ENCODE measurements at places on chromosomes 16 and 17.

- DNase-seq, result no peak
Observed at GRCh38 chr17:51427856-51428255, 167.5 kb downstream of the UTP18 start.

GRCh38 chr16:78805556-78805955 lies 706.1 kb downstream of the WWOX start:
- no peak for DNase-seq

DNA sequence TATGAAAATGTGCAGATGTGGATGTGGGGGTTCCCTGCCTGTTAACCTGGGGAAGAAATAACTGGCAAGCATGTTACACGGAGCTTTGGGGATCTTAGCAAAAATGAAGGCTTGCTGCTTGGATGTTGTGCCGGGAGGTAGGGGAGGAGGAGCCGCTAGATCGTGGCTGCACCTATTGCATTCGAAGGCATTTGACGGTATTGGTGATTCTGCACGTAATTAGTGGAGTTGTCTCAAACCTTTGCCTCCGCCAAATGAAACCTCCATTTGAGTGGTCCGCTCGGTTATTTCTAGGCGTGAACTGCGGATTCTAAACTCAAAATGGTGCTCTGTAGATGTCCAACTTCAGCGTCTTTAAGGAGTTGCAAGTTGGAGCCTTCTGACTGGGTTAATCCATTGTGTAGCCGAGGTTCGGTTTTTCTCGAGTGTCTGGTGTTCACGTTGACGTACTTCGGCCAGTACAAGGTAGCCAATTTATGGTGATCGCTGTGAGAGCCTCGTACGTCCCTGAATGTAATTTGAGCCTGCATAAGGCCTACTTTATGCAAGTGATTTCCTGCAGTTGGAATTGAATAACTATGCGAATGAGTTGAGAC lies 1.5 kb downstream of the TNRC6C start:
- DNase-seq, result no peak

DNA sequence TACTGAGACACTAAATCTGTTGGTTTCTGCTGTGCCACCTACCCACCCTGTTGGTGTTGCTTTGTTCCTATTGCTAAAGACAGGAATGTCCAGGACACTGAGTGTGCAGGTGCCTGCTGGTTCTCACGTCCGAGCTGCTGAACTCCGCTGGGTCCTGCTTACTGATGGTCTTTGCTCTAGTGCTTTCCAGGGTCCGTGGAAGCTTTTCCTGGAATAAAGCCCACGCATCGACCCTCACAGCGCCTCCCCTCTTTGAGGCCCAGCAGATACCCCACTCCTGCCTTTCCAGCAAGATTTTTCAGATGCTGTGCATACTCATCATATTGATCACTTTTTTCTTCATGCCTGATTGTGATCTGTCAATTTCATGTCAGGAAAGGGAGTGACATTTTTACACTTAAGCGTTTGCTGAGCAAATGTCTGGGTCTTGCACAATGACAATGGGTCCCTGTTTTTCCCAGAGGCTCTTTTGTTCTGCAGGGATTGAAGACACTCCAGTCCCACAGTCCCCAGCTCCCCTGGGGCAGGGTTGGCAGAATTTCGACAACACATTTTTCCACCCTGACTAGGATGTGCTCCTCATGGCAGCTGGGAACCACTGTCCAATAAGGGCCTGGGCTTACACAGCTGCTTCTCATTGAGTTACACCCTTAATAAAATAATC lies 14.6 kb downstream of the STH start:
- DNase-seq, result no peak

- DNase-seq, result no peak
Observed at GRCh38 chr16:57688487-57688986, 6.1 kb upstream of the DRC7 start.

DNA sequence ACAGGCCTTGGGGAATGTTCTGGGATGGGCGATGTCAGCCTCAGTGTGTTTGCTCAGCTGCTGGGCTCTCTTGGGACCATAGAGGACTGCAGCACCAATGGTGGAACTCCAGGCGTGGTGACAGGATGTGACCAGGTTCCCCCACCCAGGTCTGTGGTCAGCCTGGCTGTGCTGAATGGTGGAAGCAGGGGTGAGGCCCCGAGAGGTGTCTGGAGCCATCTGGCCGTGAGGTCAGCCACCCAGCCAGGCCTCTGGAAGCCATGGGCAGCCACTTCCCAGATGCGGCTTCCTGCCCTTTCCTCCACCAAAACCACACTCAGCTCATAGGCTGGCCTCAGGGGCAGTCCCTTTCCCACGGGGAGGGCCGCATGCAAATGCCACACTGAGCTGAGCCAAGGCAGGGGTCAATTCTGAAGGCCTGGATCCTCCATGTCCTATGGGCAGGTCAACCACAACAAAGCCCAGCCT lies 7.8 kb upstream of the MAPK7 start:
- no peak for DNase-seq

- no peak for DNase-seq
Observed at GRCh38 chr17:19897903-19898302, 30.2 kb upstream of the ULK2 start.

- no peak for DNase-seq
Observed at GRCh38 chr16:63617990-63618763, 1503.7 kb downstream of the CDH11 start.

DNA sequence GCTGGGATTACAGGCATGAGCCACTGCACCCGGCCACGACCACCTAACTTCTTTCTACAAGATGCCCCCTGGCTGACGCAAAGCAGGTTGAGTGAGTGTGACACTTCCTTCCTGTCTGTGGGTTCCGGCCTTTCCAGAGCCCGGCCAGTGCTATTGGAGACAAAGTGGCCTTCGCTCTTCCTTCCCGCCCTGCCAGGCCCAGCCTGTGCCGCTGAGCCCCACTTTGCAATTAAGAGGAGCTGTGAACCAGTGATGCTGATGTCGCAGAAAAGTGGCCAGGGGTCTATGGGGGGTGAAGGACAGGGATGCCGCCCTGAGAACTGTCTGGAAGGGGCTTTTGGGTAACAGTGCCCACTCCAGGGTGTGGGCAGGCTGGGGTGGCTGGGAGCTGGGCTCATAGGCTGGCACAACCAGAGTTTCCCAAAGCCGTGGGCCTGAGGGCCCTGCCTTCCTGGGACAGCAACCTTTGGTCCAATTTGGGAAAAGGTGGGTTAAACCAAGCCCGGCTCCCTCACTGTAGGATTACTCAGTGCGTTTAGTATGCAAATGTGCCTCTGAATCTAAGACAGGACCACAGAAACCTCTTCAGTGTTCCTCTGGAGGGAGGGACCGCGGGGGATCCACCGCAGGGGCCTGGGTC lies 174.9 kb downstream of the SEC14L1 start:
- no peak for DNase-seq

DNA sequence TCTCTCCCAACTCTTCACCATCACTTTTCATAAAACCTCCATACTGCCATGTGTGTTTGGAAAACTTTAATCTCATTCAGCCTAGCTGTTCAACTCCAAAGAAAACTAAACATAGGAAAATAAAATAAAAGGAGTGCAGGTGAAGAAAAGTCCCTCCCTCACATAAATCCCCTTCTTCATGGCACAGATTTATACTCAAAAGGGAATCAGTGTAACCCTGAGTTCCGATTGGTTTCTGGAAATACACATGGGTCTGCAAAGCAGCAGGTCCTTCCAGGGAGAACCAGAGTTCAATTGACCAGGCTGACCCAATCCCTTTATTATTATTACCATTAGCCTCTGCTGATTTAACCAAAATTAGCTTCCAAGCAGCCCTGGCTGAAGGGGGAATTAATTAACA lies 8.9 kb upstream of the HOXB2 start:
- no peak for DNase-seq

GRCh38 chr17:67054011-67054591 lies 9.7 kb downstream of the CACNG1 start:
- no peak for DNase-seq

GRCh38 chr17:3828852-3829232 lies 17.2 kb downstream of the NCBP3 start:
- no peak for DNase-seq

DNA sequence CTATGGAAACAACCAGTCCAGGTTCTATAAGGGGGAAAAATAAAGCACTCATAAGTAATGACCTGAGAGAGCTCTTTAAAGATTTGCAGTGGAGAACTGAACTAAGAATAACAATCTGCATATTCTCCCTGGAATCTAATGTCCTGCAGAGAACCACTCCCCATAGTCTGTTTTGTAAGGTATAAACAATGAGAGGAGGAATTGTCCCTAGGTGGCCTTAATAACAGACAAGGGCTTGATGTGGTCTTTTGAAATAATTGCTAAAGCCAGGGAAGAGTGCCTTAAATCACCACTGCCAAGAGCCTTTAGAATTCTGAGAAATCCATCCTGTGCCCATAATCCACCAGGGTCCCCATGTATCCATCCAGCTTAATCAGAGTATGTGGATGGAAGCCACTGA lies 106.3 kb downstream of the CDH11 start:
- no peak for DNase-seq

DNA sequence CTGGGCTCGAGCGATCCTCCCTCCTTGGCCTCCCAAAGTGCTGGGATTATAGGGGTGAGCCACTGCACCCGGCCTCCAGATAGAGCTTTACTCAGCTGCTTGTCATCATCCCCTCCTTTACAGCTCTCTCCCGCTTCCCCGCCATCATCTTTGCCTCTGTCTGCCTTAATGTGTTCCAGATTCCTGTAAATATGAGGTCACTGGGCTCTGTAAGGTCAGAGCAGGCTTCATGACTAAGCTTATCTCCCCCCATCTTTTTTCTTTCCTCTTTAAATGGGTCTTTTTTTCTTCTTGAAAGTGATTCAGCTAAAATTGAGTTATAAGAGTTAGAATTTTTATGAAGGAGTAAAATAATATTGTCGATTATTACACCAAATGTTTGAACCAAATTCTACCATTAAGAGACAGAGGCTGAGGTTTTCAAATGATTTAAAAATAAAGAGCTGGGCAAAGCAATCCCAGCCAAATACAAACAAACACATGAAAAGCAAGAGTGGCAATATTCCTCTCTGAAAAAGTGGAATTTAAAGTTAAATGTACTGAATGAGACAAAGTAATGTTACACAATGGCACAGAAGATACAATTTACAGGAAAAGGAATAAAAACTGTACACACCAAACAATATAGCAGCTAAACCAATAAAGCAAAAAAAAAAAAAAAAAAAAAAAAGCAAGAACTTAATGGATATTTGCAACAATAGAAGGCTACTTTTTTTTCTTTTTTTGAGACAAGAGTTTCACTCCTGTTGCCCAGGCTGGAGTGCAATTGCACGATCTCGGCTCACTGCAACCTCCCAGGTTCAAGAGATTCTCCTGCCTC lies 62.1 kb downstream of the CRISPLD2 start:
- DNase-seq, result no peak

DNA sequence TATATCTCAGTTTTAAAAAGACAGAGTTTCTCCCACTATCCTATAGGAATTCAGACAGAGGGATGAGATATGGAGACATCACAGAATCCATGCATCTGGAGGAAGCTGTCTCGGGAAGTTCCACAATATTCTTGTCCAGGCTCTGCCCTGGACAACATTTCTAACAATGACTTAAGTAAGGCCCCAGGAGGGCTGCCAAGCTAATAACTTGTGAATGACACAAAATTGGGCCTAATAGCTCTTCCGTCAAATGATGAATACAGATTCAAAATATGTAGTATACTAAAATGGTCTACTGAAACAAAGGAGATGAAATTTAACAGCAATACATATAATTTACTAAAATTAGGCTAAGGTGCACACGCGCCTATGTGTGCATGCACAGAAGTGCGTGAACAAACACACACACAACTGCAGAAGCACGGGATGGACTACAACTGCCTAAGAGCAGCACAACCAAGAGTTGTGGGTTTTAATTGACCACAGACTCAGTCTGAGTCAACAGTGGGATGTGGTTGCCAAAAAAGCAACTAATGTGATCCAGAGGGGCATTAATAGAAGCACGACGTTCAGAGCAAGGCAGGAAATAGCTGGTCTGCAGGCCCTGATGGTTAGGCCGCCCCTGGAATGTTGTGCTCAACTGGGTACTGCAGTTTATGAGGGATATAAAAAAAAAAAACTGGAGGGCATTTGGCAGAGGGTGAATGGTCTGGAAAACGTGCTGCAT lies 26.3 kb upstream of the HS3ST2 start:
- no peak for DNase-seq

DNA sequence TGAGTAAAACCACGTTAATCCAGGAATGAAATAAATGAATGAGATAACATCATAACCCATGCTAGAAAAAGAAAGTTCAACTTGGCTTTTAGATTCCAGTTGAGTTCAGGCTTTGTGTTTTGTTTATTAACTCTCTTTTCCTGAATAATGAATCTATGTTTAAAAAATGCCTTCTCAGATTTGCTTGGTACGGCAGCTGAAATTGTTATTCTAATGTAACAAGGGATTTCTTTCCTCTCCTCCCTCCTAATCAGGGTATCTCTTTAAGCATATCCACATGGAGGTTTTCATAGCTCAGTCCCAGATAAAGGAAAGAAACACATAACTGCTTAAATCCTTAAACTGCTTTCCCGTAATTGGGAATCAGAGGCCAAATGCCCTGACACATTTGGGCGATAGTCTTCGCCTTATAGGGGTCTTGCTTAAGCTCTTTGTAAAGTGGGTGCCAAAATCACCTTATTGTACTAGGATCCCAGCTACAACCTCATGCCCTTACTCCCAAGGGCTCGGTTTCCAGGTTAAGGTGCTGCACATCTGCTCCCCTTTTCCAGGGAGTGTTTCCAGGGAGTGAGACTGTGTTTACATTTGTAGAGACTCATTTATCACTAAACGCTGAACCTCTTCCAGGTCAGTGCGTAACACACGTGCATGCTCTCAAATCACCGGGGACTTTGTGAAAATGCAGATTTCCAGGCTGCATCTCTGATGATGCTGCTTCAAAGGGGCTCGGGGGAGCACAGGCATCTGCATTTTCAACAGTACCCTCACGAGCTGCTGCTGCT lies 142.8 kb upstream of the FOXF1 start:
- DNase-seq, result no peak

GRCh38 chr16:15775663-15776304 lies 81.0 kb downstream of the MYH11 start:
- no peak for DNase-seq

- DNase-seq, result no peak
Observed at GRCh38 chr17:282000-282911, 70.4 kb downstream of the RPH3AL start.

- DNase-seq, result no peak
Observed at GRCh38 chr16:5557966-5558365, 460.4 kb upstream of the EEF2KMT start.
